ENCODE measurements at places on chromosomes 4 and X. TPM values are rescaled to one million over a fixed set of nuclear protein-coding genes. Genes with fewer than 3 reads are reported as not detected.

FHIP1A gene
- not detected for total RNA-seq

DNA sequence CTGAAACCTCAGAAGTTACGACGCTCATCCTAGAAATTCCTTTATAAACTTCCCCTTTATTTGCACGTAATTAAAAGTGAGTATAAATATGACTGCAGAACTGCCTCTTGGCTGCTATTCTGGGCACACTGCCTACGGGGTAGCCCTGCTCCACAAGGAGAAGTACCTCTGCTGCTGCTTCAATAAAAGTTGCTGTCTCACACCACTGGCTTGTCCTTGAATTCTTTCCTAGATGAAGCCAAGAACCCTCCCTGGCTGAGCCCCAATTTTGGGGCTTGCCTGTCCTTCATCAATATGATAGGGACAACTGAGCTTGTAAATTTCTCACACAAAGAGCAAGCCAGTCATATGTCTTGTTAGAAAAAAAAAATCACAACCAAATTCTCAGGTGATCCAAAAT, 115.8 kb downstream of the VEGFC start:
- DNase-seq, result no peak

DNA sequence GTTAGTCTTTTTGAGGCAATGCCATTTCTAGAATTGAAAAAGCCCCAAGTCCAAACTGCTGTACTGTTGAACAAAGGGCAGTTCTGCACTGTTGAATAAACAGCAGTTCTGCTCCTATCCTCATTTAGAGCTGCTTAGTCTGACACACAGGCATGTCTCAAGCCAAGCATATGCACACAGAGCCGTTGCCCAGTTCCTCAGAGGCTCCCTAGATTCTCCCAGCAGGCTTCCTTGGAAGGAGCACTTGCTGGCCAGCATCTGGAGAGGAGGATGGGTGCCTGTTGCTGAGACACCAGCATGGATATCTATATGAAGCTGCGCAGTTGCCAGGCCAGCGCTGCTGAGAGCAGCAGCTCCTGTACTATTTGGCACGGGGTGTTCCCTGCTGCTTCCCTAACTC, 138.3 kb upstream of the USP38 start:
- DNase-seq, result no peak

DNA sequence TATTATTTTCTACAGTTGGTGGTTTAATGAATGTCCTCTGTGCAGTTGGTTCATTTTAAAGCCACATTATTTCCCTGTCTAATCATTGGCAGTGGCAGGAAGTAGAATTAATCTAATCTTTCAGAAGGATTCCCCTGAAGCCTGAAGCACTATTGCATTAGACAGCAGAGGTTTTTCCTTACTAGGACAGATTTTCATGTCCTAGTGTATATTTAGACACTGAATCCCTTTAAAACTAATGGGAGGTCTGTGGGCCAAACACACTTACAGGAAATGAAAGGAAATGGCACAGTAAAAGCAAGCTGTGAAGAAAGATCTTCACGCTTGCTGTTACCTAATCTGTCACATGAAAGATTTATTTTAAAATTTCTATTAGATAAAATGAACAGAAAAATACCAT, 165.2 kb downstream of the SLC39A8 start:
- no peak for DNase-seq

DNA sequence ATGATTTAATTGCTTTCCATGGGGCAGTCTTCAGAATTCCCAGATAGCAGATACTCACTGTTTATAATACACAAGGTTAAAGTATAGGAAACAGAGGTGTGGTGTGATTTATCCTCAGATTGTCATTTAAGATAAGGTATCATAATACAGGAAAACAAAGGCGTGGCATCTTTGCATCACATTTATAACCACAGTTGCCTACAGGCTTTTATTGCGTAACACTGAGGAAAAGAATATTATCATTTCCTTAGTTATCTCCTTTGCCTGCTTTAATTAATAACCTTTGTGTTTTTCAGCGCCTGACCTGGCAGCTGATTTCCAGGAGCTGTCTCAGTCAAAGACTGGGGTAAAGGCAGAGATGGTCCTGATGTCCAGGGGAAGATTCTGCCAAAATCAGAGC, 68.8 kb downstream of the SSX7 start:
- DNase-seq, result no peak

DNA sequence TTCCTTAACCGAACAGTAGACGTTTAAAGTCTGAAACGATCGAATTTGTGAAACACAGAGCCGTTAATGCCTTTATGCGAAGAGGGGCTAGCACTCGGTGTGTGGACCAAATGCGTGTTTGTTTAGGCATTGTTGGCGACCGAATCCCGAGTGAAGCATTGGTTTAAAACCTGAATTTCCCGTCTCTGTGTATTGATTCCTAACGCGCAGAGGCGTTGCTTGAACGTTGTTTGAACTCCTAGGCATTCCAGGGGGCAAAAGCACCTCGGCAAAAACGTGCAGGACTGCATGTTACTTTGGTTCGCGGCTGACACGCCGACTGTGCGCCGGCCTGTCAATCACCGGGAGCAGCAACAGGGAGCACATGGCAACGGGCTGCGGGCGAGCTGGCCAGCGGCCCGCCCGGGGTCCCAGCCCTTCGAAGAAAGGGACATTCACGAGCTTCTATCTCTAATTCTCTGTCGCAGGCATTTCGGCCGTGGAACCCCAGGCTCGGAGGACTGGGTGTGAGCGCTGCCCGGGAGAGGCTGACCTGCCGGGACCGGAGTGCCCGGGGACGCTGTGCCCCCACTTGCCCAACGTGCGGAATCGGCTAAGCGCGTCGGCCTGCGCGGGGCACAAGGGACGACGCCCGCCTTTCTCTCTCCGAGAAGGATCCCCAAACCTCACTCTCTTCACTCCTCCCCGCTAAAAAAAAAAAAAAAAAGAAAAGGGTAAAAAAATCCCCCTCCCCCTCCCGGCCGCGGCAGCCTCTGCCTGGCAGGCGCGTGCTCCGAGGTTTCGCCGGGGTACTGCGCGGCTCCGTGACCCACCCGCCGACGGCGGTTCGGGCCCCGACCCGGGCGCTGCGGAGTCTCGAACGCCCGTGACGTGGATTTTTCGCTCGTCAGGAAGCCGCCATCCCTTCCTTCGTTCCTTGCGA, 810 bp downstream of the SPRY1 start:
- DNase-seq, result peak; percentile 45

DNA sequence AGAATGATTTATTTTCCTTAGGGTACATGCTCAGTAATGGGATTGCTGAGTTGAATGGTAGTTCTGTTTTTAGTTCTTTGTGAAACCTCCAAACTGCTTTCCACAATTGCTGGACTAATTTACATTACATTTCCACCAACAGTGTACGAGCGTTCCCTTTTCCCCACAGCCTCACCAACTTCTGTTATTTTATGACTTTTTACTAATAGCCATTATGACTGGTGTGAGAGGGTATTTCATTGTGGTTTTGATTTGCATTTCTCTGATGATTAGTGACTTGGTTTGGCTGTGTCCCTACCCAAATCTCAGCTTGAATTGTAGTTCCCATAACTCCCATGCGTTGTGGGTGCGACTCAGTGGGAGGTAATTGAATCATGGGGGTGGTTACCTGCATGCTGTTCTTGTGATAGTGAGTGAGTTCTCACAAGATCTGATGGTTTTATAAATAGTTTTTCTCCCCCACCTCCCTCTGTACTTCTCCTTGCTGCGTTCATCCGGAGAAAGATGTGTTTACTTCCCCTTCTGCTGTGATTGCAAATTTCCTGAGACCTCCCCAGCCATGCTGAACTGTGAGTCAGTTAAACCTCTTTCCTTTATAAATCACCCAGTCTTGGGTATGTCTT, 95.1 kb downstream of the GBA3 start:
- DNase-seq, result no peak

DNA sequence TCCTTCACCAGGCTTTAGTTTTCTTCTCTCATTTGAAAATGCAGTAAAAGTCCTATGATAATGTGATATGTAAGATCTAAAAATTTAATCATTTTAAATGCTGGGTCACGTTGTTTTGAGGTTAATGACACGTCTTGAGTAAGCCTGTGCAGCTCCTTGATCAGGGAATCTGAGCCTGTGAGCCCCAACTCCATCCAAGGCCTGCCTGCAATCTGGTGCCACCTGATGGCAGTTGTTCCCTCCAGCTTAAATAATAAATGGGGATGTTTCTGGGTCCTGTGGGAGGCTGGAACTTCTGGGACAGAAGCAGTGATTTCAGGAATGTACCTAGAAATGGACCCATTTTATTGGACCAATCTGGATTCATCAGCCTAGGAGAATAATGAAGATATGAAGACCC, 455.4 kb upstream of the ADGRL3 start:
- no peak for DNase-seq

- no peak for DNase-seq
Measured at GRCh38 chr4:4225915-4226605, 669 bp downstream of the OTOP1 start.

- no peak for DNase-seq
Measured at GRCh38 chr4:96955226-96955625, 1115.3 kb downstream of the PDHA2 start.

IQCM gene
- not detected for total RNA-seq

SLC16A2 gene
- 0.27 TPM for total RNA-seq

HMX1 gene
- not detected for total RNA-seq

OTC gene
- total RNA-seq, result not detected

CC2D2A gene
- 1.3 TPM for total RNA-seq

GRCh38 chr4:93743022-93743421, 85.5 kb upstream of the ATOH1 start:
- DNase-seq, result no peak

DNA sequence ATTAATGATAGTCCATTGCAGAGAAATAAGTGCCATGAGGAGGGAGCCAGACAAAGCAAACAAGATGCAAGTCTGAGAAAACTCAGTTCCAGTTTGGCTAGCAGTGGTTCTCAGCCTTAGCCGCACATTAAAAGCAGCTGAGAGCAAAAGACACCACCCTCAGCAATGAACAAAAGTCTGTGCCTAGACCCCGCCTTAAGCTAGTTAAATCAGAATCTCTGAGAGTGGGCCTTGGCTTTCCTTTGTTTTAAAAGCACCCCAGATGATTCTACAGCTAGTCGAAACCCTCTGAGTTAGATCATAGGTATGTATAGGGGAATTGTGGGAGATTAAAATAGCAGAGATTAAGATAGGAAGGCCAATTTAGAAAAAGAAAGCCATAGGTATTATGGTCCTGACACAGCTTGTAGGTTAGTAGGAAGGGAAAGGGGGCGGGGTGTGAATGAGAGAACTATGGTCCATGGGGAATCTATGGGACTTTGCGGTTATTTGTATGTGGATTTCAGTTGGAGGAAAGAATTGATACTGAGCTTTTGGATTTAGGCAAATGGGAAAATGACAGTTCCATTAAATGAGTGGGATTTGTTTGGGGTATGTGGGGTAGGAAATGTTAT, 12.0 kb downstream of the SPRY1 start:
- DNase-seq, result no peak

DNA sequence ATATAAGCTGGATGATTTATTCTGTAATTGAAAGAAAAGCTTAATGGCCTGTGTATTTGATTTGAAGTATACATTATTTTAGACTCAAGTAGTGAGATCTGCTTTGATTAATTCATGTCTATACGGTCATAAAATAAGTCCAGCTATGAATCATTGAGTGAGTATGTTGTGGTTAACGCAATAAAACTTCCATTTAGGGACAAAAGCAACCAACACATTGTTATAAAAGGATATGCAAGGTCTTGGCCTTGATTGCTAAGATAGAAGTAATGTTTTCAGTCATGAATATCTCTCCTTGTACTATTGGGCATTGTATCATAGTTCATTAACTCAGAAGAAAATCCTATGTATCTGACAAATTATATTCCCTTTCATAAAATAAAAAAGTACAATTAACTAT, 162.1 kb downstream of the EPHA5 start:
- DNase-seq, result no peak

- no peak for DNase-seq
Measured at GRCh38 chr4:174707051-174707676, 121.9 kb downstream of the GLRA3 start.

GRCh38 chr4:125115941-125116340, 198.8 kb upstream of the FAT4 start:
- DNase-seq, result no peak

DNA sequence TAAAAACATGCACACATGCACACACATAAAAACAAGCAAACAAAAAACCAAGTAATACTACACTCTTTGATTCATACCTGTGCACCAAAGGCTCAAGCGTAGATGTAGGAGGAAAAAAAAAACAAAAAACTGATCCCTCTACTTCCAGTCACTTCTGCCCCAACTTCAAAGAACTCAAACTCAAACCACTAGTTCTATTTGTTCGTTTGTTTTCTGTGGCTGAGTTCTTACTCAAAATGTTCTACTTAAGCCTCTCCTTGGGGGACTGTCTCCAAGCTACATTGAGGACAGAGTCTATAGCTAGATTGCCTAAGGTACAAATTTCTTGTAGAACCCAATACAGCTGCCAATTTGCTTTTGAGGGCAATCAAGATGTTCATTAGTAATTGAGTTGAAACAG, 171.0 kb upstream of the ATOH1 start:
- DNase-seq, result no peak

DNA sequence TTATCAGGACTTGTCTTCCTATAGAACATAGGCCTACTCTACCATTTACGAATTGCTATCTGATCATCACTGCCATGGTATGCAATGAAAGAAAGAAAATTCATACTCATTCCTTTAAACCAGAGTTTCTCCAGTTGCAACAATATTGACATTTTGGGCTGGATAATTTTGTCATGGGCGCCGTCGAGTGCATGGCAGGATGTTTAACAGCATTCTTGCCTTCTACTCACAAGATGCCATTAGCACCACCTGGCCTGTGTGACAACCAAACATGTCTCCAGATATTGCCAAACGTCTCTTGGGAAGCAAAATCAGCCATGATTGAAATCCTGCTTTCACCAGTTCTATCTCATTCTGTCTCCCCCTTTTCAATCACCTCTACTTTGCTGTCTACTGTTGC, 63.6 kb upstream of the ARHGAP24 start:
- DNase-seq, result no peak

- DNase-seq, result no peak
Measured at GRCh38 chr4:122500852-122501501, 44.5 kb upstream of the IL2 start.

DGAT2L6 gene
- not detected for total RNA-seq

Data from naive thymus-derived CD4-positive, alpha-beta T cell (primary cell).